ENCODE measurements at places on chromosomes 11 and 22.
A peak's percentile ranks its signal among the peaks of the same experiment; 100 is the strongest.

DNA sequence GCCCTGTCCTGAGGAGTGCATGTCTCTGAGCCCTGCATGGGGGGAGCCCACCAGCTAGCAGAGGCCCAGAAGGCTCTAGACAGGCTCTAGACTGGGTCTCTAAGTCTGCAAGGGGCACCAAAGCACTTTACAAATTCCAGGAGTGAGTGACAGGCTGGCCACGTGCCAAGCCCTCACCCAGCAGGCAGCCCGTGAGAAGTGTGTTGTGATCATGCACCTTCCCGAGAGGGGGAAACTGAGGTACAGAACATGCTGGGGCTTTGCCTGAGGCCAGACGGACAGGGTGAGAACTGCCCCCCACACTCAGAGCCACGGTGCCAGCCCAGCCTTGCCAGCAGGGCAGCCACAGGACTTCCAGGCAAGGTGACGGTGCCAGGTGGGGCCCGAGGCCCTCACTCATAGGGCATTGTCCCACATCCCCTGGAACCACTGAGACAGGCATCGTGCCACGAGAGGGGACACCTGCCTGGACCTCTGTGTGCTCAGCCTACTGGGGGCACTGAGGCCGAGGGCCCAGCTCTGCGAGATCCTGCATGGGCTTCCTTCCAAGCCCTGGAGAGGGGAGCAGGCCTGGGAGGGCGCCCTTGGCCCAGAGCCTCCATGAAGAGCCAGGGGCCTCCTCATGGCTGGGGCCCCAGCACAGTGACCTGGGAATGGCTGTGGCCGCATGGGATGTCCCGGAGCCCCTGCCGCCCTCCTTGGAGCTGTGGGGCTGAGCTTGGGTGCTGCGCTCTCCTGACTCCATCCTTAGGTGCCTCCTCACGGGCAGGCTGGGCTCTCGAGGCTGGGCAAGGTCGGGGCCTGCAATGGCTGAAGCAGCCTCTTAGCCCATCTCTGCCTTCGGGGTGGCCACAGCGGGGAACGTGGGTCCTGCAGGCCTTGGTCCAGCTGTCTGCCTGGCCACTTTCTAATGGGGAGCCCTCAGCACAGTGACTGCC lies 121.5 kb downstream of the KCNQ1OT1 start:
- no peak for DNase-seq

DNA sequence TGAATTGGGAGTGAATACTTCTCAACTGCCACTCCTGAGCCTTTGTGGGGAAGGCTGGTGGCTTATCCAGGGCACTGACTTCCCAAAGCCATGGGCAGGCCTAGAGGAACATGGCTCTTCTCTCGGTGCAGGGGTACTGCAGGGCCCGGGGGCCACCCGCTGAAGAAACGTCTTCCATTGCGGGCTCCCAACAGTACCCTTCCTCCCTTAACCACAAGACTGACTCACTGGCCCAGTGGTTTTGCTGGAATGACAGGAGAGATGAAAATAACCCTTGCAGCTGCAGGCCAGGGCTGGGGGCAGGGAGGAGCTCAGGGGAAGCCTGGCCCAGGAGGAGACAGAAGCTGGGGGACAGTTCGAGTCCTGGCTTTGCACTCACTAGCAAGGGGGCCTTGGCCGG lies 13.5 kb downstream of the TXN2 start:
- peak; percentile 88 for DNase-seq

GRCh38 chr11:122270535-122270934 lies 154.5 kb upstream of the BLID start:
- no peak for DNase-seq

- no peak for DNase-seq
These were observed 43.4 kb downstream of the GUCY1A2 start for GRCh38 chr11:106974831-106975230.

- DNase-seq = no peak
These were observed 38.0 kb upstream of the PDE2A start for GRCh38 chr11:72712168-72712751.

DNA sequence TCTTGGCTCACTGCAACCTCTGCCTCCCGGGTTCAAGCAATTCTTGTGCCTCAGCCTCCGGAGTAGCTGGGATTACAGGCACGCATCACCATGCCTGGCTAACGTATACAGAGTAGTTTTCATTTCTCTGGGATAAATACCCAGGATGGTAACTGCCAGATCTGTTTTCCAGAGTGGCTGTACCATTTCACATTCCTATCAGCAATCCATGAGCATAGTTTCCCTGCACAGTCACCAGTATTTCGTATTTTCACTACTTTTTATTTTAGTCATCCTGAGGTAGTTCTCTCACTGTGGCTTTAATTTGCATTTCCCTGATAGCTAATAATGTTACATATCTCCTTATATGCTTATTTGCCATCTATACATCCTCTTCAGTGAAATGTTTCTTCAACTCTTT lies 11.0 kb upstream of the SCARF2 start:
- DNase-seq = no peak

DNA sequence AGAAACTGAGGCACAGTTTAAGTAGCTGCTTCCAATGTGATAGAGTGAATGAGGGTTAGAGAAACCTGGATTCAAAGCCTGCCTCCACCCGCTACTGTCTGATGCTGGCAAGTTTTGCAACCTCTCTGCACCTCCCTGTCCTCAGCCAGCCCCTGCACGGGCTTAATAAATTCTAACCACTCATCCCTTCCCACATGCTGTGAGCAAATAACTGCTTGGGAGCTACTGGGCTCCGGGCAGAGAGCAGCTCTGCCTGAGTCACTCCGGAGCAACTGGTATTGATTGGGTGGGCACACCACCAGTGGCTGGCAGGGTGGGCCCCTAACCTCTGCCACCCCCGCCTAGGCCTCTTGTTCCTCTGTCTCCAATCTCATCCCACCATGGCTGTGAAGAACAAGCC lies 104.3 kb upstream of the SYT13 start:
- no peak for DNase-seq

DNA sequence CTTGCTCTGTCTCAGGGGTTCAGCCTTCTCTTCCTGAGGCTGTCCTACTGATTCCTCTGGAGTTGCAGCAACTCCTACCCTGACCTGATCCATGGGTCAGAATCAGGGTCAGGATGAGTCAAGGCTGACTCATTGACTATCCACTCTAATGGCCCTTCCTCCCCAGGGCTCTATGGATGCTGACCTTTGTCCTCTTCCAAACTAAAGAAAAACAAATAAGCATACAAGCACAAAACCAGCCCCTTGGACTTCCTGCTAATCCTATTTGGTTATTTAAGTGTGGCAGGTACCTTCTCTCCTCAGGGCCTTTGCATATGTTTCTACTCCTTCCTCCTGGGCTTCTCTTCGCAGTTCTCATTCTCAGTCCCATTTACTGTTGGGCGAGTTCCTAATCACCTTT lies 204.5 kb upstream of the NAV2 start:
- no peak for DNase-seq

GRCh38 chr22:43566021-43566420 lies 154.2 kb downstream of the MPPED1 start:
- DNase-seq = no peak

DNA sequence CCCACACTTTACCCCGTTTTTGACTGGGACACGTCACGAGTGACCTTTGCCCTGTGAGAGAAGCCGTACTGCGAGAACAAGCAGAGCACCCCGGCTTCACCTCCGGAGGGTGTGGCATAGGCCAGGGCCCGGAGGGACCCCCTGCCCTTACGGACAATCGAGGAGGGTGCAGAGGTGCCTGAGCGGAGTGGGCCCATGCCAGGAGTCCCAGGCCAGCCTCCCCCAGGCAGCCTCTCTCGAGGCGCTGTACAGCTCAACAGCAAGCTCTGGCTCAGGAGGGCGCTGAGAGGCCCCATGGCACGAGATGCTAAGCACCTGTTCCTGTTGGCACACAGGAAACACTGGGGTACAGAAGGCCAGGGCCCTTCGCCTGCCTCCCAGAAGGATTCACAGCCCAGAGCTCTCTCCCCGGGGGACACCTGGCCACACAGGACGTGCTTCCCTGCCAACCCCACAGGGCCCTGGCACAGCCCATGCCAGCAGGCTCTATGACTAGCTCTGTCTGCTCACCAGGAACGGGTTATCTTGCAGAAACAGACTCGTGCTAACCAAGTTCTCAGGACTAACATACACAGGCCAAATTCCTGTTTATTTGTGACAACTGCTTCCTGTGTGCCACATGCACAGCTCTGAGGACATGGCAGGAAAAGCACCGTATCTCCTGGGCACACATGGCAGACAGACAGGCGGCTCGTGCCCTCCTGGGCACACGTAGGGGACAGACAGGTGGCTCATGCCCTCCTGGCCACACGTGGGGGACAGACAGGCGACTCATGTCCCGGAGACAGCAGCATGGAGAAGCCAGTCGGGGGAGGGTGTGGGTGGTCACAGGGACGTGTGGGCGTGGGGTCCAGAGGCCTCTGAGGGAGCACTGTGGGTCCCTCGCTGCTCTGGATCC lies 11.6 kb downstream of the TOLLIP start:
- no peak for DNase-seq

DNA sequence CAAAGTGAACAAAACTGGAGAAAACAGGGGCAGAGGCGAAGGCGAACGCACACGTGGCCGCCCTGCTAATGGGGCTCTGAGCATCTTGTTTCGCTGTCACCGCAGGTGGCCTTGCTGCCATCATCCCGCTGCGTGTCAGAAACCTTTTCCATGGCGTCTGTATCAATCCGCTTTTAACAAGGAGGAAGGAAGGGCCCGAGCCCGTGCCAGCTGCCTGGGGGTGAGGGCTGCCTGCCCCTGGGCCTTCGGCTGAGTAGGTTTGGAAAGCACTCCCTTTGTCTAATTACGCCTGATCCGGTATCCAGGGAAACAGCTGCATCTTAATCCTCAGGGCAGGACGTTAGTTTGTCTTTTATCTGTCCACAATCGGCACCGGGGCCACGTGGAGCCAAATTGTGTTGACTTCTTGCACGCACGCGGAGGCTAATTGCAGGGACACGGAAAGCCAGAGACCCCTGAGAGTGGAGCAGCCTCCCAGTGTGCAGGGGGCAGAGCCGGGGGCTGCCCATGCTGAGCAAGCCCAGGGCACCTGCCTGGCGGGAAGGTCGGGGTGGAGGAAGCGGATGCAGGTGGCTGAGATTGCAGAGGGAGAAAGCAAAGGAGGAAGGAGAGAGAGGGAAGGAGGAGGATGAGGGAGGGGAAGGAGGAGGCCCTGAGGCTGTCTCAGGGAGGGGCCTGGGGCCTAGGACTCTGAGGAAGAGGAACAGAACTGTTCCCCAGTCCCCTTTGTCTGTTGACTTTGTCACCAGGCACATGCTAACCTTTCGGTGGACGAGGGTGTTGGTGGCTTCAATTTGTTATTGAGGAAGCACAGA lies 19.2 kb upstream of the TH start:
- DNase-seq = no peak

GRCh38 chr11:92692826-92693546 lies 276.5 kb upstream of the MTNR1B start:
- DNase-seq = no peak

DNA sequence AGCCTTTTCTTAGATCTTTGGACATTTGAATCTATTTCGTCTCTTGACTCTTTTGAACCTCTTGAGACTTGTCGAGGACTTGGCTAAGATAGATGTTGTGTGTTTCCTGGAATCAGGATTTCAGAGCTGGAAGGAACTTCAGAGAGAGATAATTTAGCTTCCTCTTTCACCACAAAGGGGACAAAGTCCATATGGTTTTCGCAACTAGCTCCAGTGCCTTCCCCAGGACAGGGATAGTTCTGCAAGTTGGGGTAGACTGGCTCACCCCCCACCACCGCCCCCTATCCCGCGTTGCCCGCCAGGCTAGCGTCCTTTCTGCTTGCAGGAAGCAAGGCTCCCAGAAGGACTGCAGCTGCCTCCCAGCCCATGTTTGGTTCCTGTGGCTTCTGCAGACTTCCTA lies 75.7 kb upstream of the MYO18B start:
- no peak for DNase-seq

DNA sequence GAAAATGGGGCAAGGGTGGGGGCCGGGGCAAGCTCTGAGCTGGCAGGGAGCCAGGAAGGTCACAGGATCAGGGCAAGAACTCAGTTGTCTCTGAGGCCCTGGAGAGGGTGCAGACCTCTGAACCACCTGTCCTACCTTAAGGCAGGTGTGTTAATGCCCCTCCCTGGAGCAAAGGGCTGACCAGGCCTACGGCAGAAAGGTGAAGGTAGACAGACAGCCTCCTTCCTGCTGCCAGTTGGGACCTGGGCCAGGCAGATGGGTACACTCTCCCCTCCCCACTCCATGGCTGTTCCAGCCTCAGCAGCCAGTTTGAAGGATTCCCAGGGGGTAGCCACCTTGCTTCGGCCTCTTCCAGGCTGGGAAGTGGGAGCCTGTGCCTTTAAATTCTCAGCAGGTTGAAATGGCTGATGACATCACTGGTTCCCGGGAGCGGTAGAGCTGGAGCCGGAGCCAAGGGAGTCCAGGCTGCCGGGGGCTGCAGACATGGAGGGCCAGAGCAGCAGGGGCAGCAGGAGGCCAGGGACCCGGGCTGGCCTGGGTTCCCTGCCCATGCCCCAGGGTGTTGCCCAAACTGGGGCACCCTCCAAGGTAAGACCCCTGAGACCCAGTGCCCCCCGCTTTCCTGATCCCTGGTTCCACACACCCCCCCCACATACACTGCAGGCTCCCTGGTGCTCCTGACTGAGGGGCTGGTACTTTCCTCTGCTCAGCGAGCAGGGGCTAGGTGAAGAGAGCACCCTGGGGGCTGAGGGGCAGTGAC lies at the start of gene INPP5J:
TSS of gene INPP5J (plus strand) at position 435 of the 760 bp plus-strand sequence. CDS start at position 484, 49 bp downstream.
- DNase-seq = no peak

DNA sequence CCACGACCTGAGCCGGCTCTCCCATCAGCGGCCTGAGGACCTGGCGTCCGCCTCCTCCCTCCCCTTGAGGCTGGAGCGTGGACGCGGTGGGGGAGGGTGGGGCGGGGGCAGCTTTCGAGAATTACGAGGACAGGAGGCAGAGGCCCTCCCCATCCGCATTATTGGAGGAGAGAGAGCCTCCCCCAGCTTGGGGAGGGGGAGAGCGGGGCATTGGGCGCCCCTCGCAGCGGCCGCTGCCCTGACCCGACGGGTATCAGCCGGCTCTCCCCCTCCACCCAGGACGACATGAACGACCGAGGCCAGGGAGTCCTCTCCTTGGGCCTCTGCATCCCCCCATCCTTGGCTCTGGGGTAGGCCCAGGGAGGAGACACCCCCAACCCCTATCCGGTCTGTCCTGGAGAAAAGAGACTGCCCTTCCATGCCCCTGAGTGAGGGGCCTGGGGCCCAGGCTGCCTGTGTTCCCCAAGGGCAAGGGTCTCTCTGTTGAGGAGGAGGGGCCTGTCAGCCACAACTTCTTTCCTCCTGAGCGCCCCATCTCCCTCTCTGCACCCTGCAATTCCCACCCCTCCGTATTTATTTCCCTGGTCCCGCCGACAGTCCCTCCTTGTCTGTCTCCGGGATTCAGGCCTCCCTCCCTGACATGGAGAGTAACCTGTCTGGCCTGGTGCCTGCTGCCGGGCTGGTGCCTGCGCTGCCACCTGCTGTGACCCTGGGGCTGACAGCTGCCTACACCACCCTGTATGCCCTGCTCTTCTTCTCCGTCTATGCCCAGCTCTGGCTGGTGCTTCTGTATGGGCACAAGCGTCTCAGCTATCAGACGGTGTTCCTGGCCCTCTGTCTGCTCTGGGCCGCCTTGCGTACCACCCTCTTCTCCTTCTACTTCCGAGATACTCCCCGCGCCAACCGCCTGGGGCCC lies 495 bp downstream of the GPR137 start:
- no peak for DNase-seq

Data from kidney epithelial cell (primary cell).